ENCODE measurements at places on chromosomes 12 and 14. TPM values are rescaled to one million over a fixed set of nuclear protein-coding genes. Genes with fewer than 3 reads are reported as not detected.

Gene DPPA3
- not detected for polyA plus RNA-seq

Gene PTPRR
- 38.6 TPM for polyA plus RNA-seq

Gene DCAF4
- 8.4 TPM for polyA plus RNA-seq

Gene RIPK3
- polyA plus RNA-seq, result 66.4 TPM

Gene SLCO1B1
- polyA plus RNA-seq, result not detected

Gene FGF23
- not detected for polyA plus RNA-seq

Gene RIMBP2
- polyA plus RNA-seq, result under 0.01 TPM

Gene FITM1
- polyA plus RNA-seq, result not detected

Gene NTF3
- not detected for polyA plus RNA-seq

Gene RNASE7
- polyA plus RNA-seq, result not detected

Gene HEBP1
- 60.7 TPM for polyA plus RNA-seq

All from sigmoid colon (tissue), 7 donors.